ENCODE measurements at places on chromosomes 12 and 14.

DNA sequence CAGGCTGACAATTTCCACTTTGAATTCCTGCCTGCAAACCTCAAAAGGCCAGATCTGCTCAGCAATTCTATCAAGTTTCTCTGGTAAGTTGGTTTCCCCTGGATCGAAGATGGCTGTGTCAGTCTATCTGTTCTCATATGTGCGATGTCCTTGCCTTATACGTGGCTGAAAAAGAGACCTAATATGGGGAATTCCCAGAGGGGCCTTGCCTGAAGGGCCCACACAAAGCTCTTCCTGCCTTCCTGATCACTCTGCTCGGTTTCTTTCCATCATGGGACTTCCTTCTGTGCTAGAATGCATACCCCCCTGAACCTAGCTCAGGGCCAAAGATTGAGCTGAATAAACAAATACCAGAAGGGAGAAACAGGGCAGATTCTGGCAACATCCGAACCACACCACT is 13.2 kb downstream of the TCL1B start:
- no peak for DNase-seq

DNA sequence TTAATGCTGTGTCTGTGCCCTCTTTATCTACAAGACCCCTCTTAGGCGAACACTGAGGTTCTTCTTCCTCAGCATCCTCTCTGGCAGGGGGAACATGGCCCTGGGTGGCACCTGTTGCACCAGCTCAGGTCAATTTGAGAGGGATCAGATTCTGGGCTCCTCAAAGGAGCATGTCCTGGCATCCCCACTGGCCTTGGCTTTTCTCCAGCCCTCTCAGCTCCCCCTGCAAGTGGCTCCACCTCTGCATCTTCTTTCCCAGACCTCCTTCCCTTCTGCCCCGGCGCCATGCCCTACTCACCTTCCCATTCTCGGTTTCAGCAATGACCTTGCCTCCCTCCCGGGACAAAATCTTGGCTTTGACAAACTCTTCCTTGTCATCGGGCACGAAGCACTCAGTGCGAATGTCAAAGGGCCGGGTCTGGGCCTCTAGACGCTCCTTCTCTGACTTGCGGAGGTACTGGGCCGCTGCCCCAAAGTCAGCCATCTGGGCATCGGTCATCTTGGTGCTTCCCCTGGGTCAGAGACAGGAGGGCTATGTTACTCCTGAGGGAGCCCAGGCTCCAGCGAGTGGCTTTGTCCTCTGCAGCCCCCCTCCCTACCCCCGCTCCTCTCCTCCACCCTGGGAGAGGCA is 1.2 kb downstream of the MYH6 start:
- no peak for DNase-seq

GRCh38 chr12:123050331-123050831 is 69.9 kb downstream of the ARL6IP4 start:
- DNase-seq = no peak

GRCh38 chr14:48096897-48097296 is 421.5 kb upstream of the MDGA2 start:
- DNase-seq = no peak

DNA sequence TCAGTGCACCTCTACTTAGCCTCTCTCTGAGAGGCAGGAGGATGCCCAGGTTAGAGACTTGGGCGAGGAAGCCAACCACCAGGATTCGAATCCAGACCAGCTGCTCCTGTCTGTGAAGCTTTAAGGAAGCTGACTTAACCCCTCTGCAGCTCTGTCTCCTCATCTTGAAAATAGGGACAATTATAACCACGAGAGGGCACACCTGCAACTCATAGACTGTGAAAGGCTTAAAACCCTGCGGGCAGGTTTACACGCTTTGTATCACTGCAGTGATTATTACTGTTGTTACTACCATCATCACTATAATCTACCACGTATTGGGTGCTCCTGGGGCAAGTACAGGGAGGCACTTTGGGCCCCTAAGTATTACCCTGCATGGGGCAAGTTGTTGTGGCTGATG is 379.8 kb downstream of the VRK1 start:
- DNase-seq = no peak

DNA sequence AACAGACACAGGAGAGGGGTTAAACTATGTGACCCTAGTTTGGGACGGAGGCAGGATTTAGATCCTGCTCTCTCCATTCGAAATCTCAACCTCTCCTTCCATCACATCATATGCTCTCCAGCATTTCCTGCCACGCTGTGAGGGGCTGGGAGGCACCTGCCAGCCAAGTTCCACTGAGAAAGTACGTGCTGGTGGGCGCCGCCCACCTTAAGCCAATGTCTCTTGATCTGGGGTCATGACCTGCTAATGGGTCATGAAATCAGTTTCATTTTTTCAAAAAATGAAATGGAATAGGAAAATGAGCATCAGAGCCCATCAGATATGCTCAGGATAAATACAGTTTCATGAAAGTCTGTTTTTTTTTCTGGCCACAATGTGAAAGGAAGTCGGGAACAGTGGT is 7.2 kb downstream of the MCRS1 start:
- no peak for DNase-seq

- DNase-seq = no peak
Measured at GRCh38 chr12:5328669-5329517, 103.0 kb upstream of the NTF3 start.

DNA sequence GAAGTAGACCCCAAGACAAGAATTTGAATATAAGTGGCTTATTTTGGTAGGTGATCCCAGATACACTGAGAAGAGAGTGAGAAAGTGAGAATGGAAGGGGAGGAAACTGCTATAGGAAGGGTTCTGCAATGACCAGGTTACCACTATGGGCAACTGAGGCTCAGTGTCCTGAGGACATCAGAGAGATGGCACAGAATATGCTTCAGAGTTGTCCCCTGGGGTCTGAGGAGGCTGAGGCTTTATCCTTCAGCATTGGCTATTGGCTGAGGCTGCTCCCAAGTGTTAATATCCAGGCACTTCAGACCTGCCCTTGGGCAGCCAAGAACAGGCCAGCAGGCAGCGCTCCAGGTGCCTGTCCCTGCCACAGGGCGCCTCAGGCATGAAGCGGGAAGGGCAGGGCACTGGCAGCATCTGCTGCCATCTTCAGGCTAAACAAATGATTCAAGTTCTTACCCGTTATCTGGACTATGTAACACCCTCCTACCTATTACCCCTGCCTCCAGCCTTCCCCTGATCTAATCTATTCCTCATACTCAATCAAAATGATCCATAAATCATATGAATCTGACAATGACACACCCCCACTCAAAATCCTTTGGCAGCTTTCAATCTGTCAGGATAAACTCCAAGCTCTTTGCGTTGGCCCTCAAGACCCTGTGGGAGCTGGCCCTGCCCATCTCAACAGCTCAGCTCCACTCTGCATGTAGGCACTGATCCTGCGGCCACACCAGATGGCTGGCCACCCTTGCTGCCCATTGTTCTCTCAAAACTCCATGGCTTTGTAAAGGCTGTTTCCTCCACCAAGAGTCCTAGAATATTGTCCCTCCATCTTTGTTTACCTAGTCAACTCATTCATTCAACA is 42.4 kb downstream of the CKAP4 start:
- DNase-seq = no peak

Data from activated CD8-positive, alpha-beta memory T cell treated with anti-CD3 and anti-CD28 coated beads, Interleukin-2, amount 50 U/mL, for 48 hours (primary cell).